NCI-H1417 treated with DMSO at 0.1 percent for 48 hours (cell line): ENCODE measurements at places on chromosomes 6 and 20.

GRCh38 chr20:2244523-2244922 lies 51.3 kb upstream of the TGM3 start:
- no peak for DNase-seq

GRCh38 chr6:35018182-35018519 lies 123.0 kb downstream of the TCP11 start:
- no peak for DNase-seq

DNA sequence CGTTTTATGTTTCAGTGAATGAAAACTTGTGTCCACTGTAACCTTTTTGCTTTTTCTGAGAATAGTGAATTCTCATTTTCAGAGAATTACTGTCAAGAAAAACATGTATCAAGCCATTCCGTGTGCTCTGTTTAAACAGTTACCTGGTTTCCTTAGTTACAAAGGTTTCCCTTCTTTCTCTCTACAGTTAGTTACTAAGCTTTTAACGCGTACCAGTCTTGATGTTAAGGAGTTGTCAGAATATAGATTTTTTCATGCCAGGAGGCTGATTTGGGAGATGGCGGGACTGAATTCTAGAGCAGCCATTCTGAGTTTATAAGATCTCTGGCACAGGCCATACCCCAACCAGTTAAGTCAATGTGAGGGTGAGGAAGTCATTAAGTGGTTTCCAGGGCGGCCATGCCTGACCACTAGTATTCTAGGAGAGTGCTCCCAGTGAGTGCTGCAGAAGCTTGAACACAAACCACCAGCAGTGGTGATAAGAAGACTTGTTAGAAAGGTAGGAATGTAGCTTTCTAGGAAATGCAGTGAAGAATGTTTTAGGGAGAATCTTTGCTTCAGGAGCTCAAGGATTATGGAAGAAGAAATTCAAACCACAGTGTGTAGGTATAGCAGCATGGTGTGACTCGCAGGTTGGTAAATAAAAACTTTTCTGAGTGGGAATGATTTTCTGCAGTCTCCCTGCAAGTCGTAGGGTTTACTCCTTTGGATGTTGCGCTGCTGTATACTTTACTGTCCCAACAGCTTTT lies 112.9 kb downstream of the JARID2 start:
- no peak for DNase-seq

- no peak for DNase-seq
These were observed 448 bp upstream of the DDAH2 start for GRCh38 chr6:31729515-31729978.

- DNase-seq: no peak
These were observed at the start of gene VNN1 for GRCh38 chr6:132713352-132714134. TSS of gene VNN1 (minus strand) at chr6:132714055. CDS start at chr6:132714035, 20 bp downstream.
